NCI-H510A (cell line): ENCODE measurements at places on chromosomes 6 and 20.
A peak's percentile ranks its signal among the peaks of the same experiment; 100 is the strongest.

DNA sequence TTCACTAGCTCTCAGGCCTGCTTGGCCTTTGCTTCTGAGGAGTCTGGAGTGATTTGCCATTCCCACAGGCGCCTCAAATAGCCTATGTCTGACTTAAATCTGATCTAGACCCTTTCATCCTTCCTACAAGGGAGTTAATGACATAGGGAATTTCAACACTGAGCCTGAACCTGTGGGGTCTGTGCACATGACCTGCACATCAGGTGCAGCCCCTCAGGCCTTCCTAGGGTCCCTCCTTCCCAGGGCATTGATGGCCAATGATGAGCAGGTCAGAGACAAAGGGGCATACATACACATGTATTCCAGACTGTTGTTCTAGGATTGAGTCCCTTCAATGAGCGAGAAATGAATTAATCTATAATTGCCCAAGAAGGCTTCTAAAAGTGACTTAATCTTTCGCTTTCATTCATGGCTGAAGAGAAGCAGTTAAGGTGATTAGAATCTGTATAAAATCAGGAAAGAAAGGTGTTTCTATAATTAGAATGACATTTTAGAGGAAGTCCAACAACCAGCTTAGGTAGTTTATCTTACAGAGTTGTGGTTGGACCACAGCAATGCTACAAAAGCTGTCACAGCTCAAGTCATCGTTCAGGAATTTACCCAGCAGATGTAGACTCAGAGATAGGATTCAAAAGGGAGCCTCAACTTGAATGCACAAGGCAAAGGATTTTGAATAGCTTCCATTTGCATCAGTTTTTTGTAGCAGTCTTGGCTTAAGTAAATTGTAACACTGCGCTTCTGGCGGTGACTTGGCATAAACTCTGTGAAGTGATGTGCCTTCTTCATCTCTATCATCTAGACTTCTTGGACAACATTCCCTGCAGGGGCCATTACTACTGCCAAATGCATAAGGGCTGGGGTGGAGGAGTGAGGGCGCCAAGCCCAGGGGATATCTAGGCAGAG lies 27.0 kb upstream of the TBC1D7 start:
- no peak for DNase-seq

- no peak for DNase-seq
Measured at GRCh38 chr6:79455446-79455845, 81.8 kb downstream of the LCA5 start.

DNA sequence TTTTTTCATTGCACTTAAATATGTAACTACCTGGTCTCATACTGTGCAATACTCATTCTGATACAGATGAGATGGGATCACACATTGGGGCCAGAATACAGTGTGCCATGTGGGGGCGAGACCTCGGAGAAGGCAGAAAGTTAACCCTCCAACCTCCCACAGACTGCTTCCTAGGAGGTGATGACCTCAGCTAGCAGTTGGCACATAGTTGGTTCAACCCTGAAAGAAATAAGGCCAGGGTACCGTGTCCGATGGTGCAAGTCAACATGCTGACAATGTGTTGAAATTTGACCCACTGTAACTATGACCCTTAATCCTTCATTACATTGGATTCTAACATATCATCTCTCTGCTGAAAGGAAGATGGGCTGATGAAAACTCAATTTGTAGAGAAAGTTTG lies 61.9 kb downstream of the GJA10 start:
- DNase-seq: no peak

GRCh38 chr6:114216789-114217467 lies 125.9 kb downstream of the HS3ST5 start:
- DNase-seq: no peak

GRCh38 chr6:129889580-129889979 lies 28.5 kb upstream of the TMEM244 start:
- DNase-seq: no peak

DNA sequence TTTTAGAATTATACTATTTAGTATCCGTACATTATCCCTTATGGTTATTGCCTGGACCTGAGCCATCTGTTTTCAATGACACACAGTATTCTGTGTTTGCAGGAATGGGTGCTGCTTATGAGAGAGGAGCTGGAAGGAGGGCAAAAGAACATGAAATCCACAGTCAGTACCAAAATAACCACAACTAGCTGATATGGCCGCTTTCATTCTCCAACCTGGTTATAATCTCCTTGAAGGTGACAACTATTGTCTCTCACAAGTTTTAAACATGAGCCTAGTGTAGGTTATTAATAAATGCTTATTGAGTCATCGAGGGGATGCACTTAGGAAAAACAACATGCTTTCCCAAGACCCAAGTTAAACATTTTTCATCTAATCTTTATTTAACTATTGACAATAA lies 356.6 kb downstream of the BMP2 start:
- DNase-seq: no peak

DNA sequence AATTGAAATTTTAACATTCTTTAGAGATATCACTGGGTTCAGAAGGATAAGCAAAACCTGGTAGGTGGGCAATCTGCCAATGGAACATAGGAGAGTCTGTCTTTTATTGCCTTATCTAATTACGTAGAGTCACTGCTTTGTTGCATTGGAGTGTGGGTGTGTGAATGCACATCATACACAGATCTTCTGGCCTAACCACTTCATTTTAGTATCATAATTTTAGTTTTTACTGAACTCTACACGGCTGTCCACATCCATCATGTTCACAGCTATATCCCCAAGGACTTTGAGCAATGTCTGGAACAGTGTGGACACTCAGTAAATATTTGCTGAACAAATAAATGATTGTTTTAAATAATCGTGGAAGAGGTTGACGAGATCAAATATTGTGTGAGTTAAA lies 104.6 kb upstream of the AKIRIN2 start:
- DNase-seq: no peak

DNA sequence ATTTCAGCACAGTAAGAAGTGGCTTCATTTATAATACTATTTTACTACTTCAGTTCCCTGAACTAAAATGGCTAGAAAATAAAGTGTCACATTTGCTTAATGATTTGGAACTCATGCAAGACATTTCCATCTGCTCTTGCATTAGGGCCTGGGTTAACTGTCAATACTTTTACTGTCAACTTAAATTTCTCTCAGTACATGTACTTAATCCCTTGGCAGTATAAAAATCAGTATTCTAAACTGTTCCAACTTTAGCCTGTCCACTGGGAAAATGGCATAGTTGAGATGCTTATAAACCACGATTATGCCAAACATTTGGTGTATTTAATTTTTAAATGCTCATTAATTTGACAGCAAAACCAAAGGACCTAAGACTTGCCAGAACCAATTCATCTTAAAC lies 154.5 kb downstream of the ASCC3 start:
- no peak for DNase-seq

DNA sequence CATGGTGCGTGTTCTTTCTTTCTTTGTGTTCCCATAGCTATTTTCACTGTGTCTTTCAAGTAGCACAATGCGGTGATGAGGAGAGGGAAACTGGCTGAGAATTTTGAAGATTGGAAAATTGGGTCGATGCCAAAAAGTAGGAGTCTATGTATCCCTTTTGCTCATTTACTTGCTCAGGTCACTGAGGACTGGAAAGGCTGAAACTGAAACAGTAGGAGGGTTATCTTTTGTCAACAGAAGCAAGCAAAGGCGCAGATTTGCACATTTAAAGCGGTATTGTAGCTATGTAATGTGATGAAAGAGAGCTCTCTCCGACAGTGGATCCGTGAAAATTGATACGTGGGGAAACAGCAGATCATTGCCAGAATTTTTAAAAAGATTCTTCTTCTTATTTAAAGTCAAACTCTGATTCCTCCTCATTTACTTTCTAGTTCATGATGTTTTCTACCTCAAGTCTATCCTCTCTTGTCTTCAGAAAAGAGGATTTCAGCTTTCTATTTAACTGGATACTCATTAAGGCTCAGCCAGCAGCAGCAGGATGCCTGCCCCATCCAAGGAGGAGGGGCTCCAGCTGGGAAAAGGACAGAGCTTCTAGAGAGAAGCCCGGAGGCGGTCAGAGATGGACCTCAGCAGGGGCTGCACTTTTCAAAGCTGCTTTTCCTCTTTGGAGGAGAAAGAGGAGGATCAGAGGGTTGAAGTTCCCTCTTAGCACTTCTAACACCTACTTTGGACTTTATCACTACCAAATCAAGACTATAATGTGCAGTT lies 15.9 kb upstream of the FYN start:
- DNase-seq: no peak

DNA sequence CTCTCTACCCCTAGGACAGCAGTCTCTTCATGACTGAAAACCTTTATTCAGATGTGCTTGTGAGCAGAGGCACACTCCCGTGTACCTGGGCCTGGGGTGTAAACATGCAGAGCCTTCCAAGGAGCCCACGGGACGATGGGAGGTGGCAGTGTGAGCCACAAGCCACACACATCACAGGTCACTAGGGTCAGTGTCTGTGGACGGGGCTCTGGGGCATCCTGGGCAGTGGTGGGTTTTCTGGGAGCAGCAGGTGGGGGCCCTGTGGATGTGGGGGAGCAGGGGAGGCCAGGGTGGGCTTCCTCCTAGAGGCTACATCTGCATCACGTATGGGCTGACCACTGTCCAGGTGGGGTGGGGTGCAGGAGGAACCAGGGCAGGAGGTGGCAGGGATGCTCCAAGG lies 16.7 kb upstream of the TTLL2 start:
- no peak for DNase-seq

DNA sequence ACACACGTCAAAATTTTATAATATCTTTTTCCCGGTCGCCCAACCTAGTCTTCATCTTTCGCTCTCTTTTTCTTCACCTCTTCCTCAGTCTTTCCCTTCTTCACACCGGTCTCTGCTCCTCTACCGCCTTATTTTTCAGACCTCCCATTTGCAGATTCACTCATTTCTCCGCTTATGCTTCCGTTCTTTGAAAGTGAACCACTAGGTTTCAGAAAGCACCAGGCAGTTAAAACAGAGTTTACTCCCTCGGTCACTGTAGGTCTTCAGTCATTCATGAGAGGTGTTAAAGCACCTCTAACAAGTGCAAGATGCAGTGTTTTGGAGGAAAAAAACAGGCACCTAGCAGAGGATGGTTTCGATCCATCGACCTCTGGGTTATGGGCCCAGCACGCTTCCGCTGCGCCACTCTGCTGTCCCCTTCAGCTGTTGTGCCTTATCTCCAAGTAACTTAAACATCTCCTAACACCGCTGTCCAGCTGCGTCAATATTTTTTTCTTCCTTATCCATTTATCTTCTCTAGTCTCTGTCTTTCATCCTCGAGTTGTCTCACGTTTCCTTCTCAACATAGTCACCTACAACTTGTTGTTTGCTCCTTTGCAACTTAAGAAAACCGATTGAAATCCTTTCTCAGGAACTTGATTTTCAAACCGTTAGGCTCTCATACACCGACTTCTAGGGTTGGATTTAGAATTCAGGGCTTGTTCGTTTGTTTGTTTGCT lies 119.7 kb upstream of the ZNF184 start:
- DNase-seq: peak; percentile 9

GRCh38 chr20:59751075-59751711 lies 146.9 kb downstream of the PHACTR3 start:
- DNase-seq: no peak

GRCh38 chr6:24053057-24053456 lies 73.0 kb upstream of the NRSN1 start:
- DNase-seq: no peak

DNA sequence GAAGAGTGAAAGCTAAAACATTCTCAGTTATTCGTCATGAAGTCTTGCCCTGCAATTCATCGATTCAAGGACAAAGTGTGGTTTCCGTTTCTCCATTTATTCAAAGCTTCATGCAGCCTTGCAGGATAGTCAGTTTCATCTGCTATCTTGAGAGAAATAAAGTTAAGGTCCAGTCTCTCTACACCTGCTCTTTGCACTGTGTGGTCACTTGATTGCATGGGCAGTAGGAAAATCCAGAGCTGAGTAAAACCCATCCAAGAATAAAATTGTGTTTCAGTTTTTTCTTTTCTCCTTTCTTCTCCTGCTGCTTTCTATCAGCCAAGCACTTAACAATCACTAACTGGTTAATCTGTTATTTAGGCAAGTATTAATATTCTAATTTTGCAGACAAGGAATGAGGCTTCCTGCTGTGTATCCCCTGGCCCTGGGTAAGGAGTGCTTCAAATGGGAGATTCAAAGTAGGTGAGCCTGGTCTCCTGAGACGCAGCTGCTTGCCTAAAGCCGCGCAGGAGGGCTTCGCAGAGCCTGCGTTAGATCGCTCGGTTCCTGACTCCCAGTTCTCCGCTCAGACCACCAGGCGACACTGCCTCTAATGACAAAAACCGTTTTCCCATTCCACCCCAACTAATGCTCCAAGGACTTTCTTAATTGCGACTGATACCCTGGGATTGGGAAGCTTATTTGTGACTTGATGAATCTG lies 808.3 kb downstream of the TFAP2A start:
- no peak for DNase-seq

- DNase-seq: no peak
Measured at GRCh38 chr6:91654793-91655192, 1067.9 kb upstream of the MAP3K7 start.

DNA sequence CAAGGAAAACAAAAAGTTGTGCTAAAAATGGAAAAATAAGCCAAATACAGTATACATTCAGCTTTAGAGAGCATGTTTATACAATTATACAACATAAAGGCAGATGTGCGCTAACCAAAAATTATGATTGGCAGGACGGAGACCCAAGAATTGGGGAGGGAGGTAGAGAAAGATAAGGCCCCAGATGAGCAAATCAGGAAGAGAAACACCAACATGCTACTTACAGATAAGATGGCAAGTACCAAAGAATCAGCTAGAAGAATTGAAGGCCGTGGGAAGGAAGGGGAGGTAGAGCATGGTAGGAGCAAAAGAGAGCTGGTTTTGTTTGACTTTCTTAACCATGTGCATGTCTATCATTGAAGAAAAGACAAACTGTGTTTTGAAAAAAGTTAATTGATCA lies 45.4 kb downstream of the PRND start:
- no peak for DNase-seq

DNA sequence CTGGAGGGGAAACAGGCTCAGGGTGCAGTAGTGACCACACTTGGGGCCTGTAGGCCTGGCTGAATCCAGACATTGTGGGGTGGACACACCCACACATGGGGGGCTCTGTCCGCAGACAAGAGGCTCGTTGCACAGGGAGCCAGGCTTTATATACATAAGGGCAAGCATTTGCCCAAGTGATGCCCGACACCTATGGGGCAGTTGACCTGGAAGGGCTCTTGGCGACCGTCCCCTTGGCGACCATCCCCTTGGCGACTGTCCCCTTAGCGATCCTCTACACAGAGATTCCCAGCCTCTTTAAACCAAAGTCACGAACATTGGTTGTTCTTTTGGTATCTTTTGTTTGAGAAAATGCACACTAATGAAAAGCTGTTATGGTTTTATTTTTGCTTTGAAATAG lies 2.7 kb downstream of the TOX2 start:
- no peak for DNase-seq

GRCh38 chr6:12343440-12344162 lies 53.4 kb downstream of the EDN1 start:
- DNase-seq: no peak

GRCh38 chr6:159194421-159194820 lies 25.2 kb downstream of the FNDC1 start:
- DNase-seq: no peak

- DNase-seq: peak; percentile 77
Measured at GRCh38 chr20:20395903-20396568, 28.1 kb downstream of the INSM1 start.

GRCh38 chr20:62805711-62806382 lies 1.2 kb downstream of the OGFR start:
- no peak for DNase-seq
